ENCODE measurements at places on chromosomes 3 and 15.

DNA sequence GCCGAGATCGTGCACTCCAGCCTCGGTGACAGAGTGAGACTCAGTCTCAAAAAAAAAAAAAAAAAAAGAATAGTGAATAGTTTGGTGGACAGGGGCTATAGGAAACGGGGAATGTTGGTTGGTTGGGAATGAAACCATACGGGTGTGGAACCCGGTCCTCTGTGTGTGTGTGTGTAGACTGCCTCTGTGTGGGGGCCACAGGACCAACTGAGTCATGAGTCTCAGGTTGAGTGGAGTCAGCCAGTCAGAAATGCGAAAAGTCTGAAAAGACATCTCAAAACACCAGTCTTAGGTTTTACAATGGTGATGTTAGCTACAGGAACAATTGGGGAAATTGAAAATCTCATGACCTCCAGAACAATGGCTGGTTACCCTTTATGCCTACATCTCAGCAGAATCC is 44.5 kb downstream of the ZDHHC19 start:
- no peak for DNase-seq

DNA sequence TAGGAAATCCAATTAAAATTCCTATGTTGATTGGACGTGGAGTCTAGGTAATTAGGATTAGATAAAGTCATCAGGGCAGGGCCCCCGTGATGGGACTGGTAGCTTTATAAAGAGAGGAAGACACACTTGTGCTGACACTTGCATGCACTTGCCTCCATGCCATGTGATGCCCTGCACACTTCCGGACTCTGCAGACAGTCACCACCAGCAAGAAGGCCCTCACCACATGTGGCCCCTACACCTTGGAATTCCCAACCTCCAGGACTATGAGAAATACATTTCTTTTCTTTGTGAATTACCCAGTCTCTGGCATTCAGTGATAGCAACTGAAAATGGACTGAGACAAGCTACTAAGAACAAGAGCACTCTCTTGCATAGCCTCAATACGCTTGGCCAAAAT is 90.6 kb downstream of the CRYGS start:
- DNase-seq: no peak

DNA sequence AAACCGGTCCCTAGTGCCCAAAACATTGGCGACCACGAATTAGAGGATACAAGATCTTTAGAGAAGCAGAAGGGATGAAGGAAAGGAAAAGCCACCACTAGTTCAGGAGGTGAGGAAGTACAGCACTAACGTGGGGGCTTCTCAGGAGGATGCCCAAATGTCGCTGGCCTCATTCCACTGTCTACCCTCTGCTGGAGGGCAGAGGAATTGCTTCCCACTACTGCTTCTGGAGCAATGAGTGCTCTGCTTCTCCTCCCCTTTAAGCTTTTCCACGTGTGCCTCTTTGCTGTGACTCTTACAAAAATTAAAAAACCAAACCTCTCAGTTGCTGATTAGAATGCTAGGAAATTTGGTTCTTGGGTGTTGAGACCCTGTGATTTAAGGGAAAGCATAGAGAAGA is 281.3 kb downstream of the CLSTN2 start:
- DNase-seq: peak; percentile 43

DNA sequence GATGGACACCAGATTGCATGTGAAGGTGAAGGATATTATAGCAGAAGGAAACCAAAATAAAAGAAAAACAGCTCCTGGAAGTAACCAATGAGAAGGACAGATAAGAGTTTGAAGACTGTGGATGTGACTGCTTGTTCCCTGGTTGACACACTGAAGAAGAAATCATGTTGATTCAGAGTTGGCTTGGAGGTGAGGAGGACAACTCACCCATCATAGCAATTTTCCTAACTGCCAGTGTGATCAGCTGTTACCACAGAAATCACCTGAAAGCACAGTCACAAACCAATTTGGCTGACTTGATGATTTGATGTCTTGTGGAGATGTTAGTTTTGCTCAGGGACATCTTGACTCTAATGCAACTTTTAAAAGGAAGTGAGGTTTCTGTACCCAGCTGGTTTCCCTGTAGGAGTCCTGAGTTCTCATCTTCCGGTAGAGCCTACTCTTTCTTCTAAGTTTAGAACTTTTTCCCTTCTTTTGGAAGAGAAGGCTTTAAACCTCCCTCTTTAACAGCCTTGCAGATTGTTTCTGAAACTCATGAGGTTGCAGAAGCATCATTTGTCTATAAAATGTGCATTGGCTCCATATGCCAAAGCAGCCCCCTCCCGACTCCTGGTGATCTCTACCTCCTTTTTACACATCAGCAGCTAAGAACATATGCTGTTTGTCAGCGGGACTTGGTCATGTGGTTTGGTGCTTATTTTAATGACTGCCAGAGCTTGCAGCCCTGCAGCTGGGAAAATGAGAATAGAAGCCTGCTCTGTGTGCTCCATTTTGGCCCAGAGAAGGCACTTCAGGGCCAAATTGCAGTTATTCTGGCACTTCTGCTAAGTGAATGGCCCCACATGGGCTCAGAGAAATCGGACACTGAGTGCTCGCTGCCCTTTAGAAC is 10.3 kb downstream of the ATG7 start:
- no peak for DNase-seq

GRCh38 chr3:18217507-18218174 is 207.5 kb downstream of the SATB1 start:
- DNase-seq: no peak

DNA sequence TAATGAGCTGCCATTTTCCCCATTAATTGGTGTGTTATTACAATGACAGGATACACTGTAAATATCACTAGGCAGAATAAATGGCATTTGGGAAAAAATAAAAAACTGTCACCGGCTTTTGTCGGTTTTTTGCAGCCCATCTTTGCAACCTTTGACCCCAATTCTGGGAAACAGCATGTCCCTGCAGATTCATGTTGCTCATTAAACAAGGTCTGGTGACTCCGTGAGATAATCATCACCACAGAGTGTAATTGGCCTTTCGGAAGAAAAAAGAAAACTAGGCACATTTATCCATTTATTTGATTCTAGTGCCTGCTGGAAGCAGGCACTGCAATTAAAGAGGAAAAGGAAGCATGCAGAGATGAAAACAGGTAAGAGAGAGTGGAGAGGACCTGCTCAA is 64.5 kb downstream of the TRAT1 start:
- DNase-seq: no peak

DNA sequence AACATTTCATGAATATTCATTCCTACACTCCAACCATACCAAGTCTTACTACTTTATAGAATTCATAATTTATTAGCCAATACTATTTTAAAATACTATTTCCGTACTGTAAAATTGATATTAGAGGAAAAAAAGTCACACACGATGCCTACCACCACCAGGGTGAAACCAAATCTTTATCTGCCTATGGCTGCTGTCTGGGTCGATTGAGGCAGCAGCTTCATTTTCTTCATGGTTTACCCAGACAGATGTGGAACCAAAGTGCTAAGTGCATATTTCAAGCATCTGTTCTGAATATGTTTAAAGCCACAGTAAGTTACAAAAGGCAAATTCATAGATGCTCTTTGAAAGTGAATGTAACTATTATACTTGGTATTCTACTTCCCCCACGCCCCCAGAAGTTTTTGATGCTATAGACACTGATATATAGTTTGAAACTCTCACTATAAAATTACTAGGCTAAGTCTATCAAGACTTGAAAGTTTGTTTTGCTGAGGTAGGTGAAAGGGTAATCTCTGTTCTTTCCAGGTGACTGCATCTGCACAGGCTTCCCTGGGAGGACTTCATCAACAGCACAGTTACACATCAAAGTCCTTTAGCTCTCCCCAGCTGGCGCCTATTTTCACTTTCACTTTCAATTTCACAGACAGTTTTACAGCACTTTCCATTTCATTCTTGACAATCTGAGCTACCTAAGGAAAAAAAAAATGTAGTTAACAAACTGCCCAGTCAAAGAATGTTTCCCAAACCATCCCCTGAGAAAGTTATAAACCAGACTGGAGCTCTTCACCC is 113.9 kb downstream of the POLQ start:
- DNase-seq: peak; percentile 60

DNA sequence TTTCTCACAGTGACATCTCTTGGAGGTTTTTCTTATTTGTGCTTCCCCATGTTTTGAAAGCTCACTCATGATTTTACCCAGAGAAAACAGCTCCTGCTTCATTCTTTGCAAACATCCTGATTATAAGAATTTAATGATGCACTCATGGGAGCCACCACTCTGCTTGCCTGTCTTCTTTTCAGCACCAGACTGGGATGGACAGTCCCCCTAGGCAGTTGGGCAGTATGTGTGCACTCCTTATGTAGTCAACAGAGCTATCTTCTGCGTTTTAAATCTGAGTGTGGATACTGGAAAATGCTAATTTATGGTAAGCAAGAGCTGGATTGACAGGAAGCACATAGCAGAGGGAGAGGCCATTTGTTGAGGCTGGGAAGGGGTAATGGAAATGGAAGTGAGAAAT is 276.1 kb downstream of the AGBL1 start:
- DNase-seq: no peak

GRCh38 chr3:149129326-149130205 is at the start of gene HPS3:
HPS3 (plus strand) TSS chr3:149129638; CDS start chr3:149129724, 86 bp downstream.
- DNase-seq: peak; percentile 94

All from GM13977 (cell line).